ENCODE measurements at places on chromosomes 6 and 20. TPM values are rescaled to one million over a fixed set of nuclear protein-coding genes. Genes with fewer than 3 reads are reported as not detected.

- DNase-seq = no peak
These were observed 166.1 kb upstream of the CST7 start for GRCh38 chr20:24782801-24783630.

GRCh38 chr20:40583636-40584035 is 105.4 kb downstream of the MAFB start:
- no peak for DNase-seq

- DNase-seq = no peak
These were observed 56.0 kb downstream of the NOL4L start for GRCh38 chr20:32528905-32529670.

Gene NOX3
- 1.8 TPM for polyA plus RNA-seq

Gene LGSN
- polyA plus RNA-seq = 0.43 TPM

Gene GFOD1
- polyA plus RNA-seq = 2.1 TPM

Gene RNF144B
- 25.2 TPM for polyA plus RNA-seq

- DNase-seq = no peak
These were observed 11.6 kb downstream of the JAG1 start for GRCh38 chr20:10662151-10662550.

Gene PLCB1
- 36.9 TPM for polyA plus RNA-seq

- DNase-seq = no peak
These were observed 57.7 kb upstream of the SLC22A1 start for GRCh38 chr6:160063771-160064413.

DNA sequence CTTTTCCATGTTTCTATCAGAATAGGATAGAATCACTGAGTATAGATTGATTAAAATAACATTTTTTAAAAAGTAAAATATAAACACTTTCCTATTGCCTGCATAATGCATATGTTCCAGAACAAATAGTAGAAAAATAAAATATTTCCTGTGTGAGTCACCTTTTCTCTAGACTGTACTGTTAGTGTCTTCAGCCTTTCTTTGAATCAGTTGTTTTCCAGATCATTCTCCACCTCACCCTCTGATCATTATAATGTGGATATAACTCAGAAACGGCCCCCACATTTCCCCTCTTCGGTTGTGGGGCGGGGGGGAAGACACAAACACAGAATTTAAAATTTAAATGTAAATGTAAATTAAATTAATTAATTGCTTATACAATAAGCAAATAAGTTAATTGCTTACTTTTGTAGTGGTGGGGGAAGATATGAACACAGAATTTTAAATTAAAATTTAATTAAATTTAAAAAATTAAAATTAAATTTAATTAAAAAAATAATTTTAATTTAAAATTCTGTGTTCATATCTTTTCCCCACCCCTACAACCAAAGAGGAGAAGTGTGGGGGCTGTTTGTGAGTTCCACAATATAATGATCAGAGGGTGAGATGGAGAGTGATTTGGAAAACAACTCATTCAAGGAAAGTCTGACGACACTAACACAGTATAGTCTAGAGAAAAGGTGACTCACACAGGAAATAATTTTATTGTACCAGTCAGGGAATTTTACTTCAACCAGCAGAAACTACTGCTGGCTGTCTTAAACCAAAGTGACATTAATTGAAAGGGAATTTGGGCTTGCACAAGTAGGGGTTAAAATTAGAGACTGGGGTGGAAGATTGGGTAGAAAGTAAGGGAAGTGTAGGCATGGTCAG is 37.1 kb upstream of the PROKR2 start:
- no peak for DNase-seq

GRCh38 chr20:13340088-13340487 is 119.0 kb downstream of the ISM1 start:
- no peak for DNase-seq

GRCh38 chr20:37725855-37726254 is 32.0 kb downstream of the CTNNBL1 start:
- DNase-seq = no peak

Gene RWDD1
- polyA plus RNA-seq = 73.3 TPM

- no peak for DNase-seq
These were observed 12.8 kb upstream of the DSTN start for GRCh38 chr20:17556837-17557674.

DNA sequence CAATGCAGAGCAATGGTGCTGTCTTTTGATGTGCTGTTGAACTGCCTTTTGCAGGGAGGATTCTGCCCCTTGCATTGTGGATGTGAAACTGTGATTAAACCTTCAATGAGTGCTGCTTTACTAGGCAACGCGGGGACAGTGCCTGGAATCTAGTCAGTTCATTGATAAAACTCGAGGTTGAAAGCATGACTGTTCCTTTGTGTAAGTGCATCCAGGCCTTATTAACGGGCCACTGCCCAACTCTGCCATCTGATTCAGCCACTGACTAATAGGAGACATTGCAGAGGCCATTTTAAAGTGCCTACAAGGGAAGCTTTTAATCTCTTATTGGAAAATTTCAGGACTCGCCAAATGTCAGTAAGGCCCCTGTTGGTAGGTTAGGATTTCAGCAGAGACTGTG is 49.3 kb downstream of the SLC35F1 start:
- DNase-seq = no peak

DNA sequence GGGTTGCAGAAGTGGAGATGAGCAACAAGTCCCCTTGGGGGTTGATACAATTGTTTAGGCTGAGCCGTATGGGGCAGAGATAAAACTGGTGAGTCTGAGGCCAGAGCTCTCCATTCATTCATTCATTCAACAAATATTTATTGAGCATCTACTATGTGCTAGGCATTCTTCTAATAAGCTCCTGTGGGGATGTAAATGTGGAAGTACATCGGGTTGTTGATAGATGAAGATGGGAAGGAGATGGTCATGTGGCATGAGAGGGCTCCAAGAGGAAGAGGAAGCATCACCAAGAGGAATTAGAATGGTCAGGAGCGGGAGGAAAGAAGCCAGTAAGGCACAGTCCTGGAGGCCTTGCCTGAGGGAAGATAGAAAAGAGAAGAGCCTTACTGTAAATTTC is 98.7 kb upstream of the MLN start:
- DNase-seq = no peak

GRCh38 chr6:83199173-83199862 is 6.2 kb downstream of the RWDD2A start:
- DNase-seq = no peak

Gene SDCBP2
- 3.5 TPM for polyA plus RNA-seq

Gene IDH3B
- 141 TPM for polyA plus RNA-seq

Gene FKBP1C
- 0.63 TPM for polyA plus RNA-seq

DNA sequence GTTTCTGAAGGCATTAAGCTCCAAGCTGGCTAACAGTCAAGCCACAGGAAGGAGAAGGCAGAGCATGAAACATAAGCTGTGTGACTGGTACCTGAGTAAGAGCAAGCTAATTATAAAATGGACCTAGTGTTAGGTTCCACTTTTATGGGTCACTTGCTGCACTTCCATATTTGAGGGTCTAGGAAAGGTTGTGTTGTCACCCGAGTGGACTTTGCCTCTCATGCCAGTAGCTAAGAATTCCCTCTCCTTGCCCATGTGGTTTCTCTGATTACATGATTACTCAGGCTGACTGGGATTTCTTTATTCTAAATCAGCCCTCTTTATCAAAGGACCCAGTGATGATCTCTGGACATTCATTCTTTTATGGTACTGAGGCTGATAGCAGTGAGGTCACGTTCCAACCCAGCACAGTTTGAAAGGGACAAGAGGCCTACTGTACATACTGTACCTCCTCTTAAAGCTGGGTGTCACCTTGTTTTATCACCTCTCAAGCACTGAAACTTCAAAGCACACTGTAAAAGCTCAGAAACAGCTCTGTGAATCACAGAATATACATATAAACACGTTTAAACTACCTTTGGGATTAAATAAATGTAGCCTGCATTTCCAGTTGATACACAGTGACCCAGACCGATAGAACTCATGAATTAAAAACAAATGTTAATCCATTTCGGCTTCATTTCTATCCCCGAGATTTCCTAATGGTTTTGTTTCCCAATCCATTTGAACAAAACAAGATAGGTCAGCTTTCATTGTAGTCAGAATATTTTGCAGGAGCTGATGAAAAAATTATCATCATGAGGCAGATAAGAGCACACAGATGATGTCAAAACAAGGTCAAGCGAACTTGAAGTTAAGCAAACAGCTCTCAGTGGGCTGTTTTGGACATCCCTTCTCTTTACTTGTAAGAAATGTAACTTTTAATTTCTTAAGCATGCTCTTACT is 96.5 kb downstream of the ALDH8A1 start:
- no peak for DNase-seq

GRCh38 chr6:159898519-159898918 is 7.7 kb downstream of the MAS1 start:
- DNase-seq = no peak

Gene MATN4
- 0.21 TPM for polyA plus RNA-seq

- no peak for DNase-seq
These were observed 67.6 kb downstream of the AFG1L start for GRCh38 chr6:108362455-108362854.

DNA sequence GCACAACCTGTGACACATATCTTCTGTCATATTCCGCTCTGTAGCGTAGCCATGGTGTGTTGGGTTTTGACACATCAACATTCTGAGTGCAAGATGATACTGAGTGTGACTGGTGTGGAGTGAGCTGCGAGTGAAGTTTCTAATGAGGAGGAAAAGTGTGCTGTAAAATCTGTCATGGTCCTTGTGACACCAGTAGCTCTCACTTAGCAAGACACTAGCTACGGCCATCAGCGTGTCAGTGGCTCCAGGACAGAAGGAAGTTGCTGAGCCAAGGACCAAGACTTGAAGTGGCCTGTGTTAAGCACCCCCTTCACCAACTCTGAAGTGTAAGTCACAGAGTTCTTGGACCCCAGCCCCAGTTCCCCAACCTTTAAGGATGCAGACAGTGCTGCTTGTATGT is 72.1 kb downstream of the TSHZ2 start:
- no peak for DNase-seq

Gene SLC9A8
- polyA plus RNA-seq = 11.4 TPM

GRCh38 chr20:1595333-1595732 is 24.5 kb downstream of the SIRPB1 start:
- no peak for DNase-seq

Gene MCCD1
- polyA plus RNA-seq = 21.9 TPM

GRCh38 chr20:58875541-58876134 is 23.1 kb downstream of the GNAS start:
- DNase-seq = no peak

GRCh38 chr6:28772480-28773381 is 151.1 kb downstream of the TRIM27 start:
- DNase-seq = no peak

DNA sequence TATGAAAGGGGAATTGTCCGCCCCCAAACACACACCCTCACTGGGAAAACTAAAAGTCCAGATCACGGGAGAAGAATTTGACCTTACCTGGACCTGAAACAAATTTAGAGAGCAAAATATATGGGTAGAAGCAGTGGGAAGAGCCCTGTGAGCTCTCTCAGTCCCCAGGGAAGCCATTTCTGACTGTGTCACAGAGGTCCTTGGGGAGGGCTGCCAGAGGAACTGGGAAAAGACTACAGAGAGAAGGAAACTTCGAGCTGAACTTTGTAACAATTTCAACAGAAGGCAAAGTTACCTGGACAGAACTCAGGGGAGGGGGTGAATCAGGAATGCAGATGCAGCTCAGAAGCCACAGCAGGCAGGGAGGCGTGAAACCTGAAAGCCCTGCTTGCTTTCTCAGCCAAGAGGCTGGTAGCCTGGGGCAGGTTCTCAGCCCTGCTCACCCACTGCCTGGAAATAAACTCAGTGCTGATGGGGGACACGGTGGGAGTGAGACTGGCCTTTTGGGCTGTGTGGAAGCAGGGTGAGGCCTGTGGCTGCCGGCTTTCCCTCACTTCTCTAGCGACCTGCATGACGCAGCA is 163.8 kb downstream of the TMEM200A start:
- no peak for DNase-seq

Gene CTCFL
- 2.5 TPM for polyA plus RNA-seq

GRCh38 chr6:167985911-167986595 is 11.4 kb upstream of the KIF25 start:
- no peak for DNase-seq

DNA sequence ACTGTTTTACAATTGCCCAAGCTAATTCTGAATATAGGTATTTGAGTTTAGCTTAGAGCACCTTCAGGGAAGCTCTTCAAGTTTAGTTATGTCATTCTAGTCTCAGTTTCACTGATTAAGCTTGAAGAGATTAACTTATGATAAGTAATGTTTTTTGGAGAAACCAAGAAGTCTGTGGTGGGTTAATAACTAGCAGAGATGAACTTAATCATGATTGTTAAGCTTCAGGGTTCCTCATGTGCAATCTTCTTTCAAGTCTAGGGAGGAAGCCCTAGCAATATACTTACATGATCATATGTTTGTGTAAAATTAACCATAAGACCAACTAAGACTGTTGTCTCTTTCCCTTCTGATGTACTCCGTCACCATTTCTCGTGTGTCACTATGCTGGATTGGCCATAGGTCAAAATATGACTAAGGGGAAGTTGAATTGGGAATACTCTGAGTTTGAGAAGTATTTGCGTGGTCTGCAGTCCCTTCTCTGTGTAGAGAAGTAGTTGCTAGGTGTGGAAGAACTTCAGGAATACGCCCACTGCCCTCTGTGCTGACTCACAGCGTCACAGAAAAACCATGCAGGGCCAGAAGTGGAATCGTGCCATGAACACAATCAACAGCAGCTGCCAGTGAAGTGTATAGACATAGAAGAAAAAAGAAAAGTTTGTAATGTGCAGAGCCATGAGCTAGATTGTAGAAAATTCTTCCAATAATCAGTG is 88.3 kb downstream of the SH3BGRL2 start:
- DNase-seq = no peak

DNA sequence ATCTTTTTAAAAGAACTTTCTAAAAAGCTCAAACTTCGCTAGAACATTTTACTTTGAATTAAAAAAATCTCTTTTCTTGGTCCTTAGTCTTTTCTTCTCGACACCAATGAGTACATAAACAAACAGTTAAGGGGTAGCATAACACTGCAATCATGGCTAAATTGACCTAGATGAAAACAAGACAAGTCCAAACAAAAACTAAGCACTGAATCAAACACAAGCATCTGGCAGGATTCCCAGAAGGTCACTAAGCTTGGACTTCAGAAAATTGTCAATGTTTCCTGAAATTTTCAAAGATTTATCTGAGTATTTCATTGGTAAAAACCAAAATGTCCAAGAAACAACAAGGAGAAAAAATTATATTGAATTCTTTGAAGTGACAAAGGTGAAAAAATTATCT is 5.0 kb downstream of the COL21A1 start:
- no peak for DNase-seq

GRCh38 chr6:47083586-47084047 is 41.5 kb upstream of the ADGRF1 start:
- peak; percentile 89 for DNase-seq

GRCh38 chr6:144633886-144634285 is 348.8 kb downstream of the UTRN start:
- no peak for DNase-seq

GRCh38 chr20:20212675-20213096 is 155.2 kb upstream of the INSM1 start:
- no peak for DNase-seq

Data from renal pelvis (tissue), 12 donors.